ENCODE measurements at places on chromosomes 7 and 10.

DNA sequence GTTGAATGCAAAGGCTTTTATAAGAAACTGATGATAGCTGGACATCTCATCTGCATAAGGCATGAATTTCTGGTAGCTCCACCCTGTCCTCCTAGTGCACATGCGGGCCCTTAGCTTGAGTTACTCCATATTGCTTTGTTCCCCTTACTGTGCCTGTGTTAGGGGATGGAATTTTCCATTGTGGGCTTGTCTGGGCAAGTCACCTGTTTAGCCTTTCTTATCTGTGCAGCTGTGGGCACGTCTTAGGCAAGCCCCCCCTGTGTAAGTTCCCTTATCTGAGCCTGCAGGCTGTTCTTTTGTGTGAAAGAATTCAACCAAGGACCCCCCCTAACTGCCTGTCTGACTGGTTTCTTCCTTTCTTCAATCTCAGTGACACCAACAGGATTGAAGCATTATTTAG, 14.5 kb upstream of the CROT start:
- no peak for DNase-seq

DNA sequence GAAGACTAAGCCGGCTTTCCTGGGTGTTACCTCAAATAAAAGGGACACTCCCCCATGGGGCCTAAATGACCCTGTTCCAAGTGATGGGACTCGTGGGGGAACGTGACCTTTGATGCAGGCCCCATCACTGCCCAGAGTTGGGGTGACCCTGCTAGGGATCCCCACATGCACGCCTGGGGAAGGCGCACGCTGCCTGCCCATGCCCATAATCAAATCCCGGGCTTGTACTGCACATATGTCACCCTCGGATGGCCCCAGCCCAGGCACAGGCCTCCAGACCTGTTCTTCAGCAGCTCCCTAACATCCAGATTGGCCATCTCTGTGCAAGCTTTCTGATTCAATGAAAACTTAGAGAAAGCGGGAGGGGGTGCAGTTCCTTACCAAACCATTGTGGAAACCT, 14.7 kb downstream of the EBF3 start:
- DNase-seq: no peak

DNA sequence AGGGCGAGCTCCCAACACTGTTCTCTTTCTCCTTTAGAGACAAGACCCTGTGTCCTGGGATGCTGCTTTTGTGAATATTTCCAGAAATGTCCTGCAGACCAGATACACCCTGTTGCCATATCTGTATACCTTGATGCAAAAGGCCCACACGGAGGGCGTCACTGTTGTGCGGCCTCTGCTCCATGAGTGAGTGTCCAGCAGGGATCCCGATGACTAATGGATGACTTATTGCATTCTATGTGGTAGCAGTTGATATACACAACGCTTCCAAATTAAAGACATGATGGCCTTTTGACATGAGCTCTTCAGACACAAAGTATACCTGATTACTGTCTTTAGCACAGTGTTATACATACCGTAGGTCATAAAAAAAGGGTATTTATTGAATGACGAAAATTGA, 45.0 kb upstream of the MGAM2 start:
- DNase-seq: no peak

DNA sequence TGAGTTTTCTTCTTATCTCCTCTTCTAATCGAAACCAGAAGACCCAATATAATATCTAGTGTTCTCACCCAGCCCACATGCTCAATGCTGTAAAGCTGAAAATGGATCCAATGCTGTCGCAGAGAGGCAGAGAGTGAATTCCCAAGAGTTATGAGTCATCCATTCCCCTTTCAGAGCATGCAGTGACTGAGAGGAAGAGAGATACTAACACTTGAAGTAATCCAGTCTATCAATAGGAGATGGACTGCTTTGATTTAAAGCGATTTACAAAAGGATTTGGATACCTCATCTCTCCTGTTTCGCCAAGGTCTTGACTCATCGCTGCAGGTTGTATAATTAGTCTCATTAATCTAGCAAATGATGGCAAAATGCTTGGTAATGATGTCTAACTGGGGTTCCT, 41.5 kb upstream of the PRKCQ start:
- no peak for DNase-seq

GRCh38 chr10:130389906-130390305, 253.7 kb downstream of the GLRX3 start:
- no peak for DNase-seq

Data from NCI-H187 (cell line).